Head of caudate nucleus (tissue), 42 donors: ENCODE measurements at places on chromosomes 7 and 10.

GRCh38 chr7:2825559-2826227, 18.4 kb downstream of the GNA12 start:
- DNase-seq, result no peak

GRCh38 chr7:72405418-72405817, 6.7 kb downstream of the CALN1 start:
- DNase-seq, result peak; percentile 75

DNA sequence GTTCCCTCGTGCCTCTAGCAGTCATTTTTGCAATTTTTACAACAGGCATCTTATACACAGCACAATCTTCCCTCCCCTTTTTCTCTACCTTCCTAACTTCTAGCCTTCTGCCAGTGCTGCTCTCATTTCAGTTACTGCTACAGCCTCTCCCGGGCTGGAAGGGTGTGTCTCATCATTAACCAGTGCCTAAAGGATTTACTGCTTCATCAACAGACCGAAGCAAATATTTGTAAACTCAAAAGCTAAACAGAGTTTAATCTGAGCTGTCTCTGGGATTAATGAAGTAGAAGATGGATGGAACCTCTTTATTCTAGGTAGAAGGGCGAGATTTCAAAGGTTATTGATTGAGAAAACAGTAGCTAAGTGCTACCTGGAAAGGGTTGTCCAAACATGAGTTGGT, 94.3 kb downstream of the PRPF18 start:
- DNase-seq, result no peak

DNA sequence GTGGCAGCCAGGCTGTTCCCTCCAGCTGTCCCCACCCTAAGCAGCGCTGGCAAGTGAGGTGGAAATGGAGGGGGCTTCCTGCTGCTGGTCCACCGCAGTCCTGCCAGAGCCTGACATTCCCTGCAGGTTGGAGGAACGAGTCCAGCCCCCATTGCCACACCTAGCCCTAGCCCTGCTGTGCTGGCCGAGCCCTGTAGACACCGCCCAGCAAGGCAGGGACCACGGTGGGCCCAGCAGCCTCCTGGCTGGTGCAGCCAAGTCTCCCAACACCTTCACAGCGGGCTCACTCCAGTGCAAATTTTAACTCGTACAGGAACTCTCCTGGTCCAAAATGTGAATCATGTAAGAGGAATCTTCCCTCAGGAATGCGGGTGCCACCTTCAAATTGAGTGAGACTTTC, 116.3 kb downstream of the PAXIP1 start:
- DNase-seq, result no peak

- peak; percentile 16 for DNase-seq
These were observed 41.0 kb downstream of the KIAA1217 start for GRCh38 chr10:24249829-24250415.

DNA sequence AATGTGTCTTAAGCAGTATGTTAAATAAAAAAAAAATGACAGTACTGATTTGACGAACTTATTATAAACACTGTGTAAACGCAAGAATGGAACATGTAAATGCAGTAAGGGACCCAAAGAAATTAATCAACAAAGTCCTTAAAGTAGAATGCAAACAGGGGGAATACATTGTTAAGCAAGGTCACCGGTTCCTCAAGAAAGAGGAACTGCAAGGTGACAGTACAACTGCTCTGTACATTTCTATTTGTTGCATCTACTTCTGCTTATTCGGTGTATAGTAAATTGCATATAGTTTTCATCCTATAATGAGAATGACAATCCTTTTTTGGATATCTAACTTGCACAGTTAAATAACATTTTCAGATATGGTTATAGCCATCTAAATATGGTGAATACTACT, 387.0 kb upstream of the SEMA3D start:
- no peak for DNase-seq

DNA sequence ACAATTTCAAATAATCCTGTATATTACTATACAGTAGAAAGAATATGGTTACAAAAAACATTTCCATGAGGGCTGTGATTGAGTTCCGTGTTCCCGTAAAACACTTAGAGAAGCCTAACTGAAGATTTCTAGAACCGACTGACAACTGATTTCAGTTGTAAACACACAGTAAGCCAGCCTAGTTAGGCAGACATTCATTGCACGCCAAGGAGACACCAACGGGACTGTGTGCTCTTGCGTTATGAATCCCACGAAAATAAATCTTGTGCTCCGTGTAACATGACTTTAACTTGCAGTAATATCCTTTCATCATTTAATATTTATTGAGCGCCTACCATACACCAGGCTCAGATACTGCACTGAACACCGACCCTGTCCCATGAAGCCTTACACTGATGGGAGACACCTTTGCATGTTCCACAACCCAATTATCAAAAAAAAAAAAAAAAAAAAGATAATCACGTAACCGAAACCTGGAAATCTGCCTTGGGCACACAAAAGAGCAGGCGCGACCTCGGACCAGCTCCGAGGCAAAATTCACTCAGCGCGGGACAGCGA, 420 bp upstream of the KLHL7 start:
- no peak for DNase-seq

GRCh38 chr7:7707246-7707645, 11.2 kb downstream of the RPA3 start:
- no peak for DNase-seq

- DNase-seq, result no peak
These were observed 129.9 kb downstream of the NOC3L start for GRCh38 chr10:94232711-94233383.

DNA sequence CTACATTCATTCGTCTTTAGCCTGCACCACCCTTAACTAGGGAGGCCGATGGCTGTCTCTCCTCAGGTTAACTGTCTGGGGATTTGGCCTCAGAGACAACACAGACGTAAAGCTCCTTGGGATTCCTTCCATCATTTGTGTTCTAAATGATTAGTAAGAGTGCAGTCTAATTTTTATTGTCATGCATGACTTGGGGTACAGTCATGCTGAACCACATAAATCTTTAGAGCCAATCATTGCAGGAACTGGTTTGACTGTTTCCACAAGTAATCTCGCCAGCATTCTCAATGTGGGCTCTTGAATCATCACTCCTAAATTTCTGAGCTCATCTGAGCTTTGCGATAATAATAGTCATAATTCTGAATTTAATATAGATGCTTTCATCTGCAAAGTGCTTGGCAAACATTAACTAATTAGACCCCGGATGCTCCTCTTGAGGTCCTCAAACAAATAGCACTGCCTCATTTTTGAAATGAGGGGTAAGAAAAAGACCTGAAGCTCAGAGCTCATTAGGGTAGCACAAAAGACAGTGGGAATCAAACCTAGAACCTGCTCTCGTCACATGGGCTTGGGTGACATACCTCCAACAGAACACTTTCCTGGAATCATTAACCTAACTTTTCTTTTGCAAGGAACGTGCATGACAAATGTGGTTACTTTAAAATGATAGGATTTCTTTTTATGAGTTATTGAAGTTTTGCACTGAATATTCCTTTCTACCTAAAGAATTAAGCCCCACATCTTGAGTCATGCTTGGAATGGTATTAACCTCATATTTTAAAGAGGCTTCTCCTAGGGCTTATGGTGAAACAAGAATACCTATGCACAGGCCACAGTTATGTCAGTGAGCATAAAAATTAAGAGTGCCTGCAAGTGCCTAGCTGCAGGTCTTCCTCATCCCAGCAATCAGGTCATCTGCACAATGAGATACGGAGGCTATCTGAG, 118.9 kb upstream of the NRP1 start:
- DNase-seq, result no peak

GRCh38 chr7:5543361-5543760, 119.7 kb upstream of the TNRC18 start:
- DNase-seq, result no peak

- no peak for DNase-seq
These were observed 100.8 kb upstream of the FAM20C start for GRCh38 chr7:91396-92175.

DNA sequence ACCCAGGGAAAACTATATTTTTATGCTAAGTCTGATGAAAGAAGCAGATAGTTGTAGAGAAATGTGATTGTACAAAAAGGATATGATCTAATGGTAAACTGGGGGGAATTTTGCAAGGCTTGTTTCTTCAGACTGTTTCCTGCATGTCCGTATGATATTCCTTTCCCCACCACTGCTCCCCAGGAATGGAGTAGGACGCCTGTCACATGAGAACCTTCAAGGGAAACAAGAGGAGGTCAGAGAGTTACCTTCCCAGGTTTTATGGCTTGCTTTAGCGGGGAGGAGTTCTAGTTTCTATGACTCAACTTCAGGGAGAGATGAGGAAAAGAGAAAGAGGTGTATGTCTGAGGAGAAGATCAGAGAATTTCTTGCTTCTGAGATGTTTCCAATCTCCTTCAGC, 16.4 kb upstream of the ITPRID1 start:
- no peak for DNase-seq

GRCh38 chr7:37920849-37921805, 687 bp downstream of the EPDR1 start:
- DNase-seq, result peak; percentile 21

DNA sequence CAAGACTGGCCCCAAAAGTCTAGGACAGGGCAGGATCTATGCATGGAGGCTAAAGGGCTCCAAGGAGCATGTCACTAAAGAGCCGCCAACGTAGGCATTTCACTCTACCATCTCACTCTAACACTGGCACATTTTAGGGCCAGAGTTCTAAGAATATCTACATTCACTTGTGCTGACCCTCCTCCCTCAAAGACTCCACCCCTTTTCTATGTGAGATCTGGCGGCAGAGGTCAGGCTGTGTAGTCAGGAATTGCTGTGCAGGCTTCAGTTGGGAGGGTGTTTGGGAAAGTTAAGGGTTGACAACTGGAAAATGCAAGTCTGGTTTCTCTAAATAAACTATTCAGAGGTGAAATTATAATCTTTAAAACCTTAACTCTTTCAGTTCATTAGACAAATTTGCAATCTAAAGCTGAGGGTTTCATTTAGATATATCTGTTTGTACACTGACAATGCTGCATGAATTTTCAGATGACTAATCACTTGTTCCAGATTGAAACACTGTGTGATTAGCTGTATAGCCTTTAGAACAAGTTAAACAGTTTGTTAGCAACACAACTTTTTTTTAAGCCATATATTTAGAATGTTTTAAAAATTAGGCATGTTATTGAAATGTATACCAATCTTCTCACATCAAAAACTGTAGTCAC, 18.2 kb downstream of the LMOD2 start:
- no peak for DNase-seq

DNA sequence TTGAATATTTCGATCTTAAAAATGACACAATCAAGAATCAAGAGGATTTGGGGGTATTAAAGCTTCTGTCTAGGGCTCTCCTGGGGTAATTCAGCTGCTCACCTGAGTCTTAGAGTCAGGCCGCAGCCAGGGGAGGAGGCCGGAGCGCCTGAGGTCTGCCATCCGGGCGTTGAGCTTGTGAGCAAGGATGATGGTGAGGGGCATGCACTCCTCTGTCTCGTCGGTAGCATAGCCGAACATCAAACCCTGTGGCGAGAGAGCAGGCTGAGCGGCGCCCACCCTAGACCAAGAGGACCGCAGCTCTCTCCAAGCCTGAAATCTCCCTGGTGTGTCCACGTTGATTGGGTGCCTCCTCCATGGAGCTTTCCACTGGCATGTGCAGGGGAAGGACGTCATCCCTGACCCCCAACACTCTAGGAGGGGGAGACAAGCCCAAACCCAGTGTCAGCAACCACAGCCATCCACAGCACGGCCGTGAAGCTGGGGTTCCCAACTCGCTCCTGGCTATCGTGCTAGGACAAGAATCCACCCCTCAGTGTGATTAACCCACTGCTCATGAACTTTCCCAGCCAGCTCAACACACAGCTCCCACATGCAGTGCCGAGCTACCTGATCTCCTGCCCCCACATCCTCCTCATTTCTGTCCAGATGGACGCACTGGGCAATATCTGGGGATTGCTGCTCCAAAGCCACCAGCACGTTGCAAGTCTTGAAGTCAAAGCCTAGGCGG, 9.2 kb downstream of the MAT1A start:
- no peak for DNase-seq

- no peak for DNase-seq
These were observed 641.8 kb upstream of the SEMA3D start for GRCh38 chr7:85828614-85829013.

GRCh38 chr7:128410451-128410753, 620 bp upstream of the IMPDH1 start:
- DNase-seq, result no peak

GRCh38 chr10:72260976-72261783, 12.5 kb upstream of the DDIT4 start:
- DNase-seq, result no peak

DNA sequence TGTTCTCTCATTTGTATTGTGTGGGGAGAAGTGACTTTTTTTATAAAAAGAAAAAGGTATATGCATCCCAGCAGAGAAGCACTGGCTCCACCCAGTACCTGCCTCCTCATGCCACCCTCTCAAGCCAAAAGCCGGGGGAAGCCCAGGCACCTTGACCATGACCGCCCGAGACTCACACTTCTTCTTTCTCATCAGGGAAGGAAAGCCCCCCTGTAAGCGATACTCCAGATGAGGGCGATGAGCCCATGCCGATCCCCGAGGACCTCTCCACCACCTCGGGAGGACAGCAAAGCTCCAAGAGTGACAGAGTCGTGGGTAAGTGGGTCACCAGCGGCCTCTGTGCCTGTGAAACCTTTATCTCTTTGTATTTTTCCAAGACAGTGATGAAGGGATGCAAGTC, 22.9 kb downstream of the IKZF1 start:
- DNase-seq, result no peak

DNA sequence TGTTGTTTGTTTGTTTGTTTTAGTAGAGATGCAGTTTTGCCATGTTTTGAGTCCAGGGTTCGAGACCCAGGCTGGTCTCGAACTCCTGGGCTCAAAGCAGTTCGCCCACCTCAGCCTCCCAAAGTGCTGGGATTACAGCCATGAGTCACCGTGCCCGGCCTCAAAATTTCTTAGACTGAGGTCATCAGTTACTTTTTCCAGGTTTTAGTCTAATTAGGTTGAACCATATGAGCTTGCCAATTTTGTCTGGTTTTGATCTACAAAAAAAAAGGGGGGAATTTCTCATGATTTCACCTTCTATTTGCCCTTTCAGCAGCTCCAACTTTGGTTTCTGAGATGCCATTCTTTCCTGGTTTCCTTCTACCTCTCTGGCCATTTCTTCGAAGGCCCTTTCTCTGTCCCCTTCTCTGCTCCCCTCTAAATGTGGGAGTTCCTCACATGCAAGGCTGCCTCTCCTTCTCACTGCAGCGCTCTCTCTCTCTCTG, 5.5 kb downstream of the CUEDC2 start:
- no peak for DNase-seq
